Ammon's horn (tissue), 1 donor: ENCODE measurements at places on chromosomes 12 and 14.
A peak's percentile ranks its signal among the peaks of the same experiment; 100 is the strongest.

DNA sequence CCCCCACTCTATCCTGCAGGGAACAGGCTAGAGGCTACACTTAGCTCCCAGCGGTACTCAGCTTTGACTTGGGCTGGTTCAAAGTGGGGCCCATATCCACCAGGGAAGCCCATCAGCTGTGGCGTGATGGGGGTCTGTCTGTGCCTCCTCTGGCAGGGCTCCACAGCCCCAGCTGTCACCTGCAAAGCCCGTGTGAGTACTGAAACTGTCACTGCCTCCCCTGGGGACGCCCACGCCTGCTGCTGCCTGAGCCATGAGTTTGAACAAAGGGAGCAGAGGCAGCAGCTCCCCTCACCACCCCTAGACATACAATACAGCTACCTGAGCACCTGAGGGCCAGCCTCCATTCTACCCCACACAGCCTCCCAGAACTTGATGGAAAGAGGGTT lies 5.0 kb downstream of the REM2 start:
- DNase-seq = no peak

- no peak for DNase-seq
These were observed 143.6 kb downstream of the PAWR start for GRCh38 chr12:79547044-79547734.

GRCh38 chr12:52867642-52868041 lies 18.8 kb upstream of the KRT78 start:
- DNase-seq = peak; percentile 38

DNA sequence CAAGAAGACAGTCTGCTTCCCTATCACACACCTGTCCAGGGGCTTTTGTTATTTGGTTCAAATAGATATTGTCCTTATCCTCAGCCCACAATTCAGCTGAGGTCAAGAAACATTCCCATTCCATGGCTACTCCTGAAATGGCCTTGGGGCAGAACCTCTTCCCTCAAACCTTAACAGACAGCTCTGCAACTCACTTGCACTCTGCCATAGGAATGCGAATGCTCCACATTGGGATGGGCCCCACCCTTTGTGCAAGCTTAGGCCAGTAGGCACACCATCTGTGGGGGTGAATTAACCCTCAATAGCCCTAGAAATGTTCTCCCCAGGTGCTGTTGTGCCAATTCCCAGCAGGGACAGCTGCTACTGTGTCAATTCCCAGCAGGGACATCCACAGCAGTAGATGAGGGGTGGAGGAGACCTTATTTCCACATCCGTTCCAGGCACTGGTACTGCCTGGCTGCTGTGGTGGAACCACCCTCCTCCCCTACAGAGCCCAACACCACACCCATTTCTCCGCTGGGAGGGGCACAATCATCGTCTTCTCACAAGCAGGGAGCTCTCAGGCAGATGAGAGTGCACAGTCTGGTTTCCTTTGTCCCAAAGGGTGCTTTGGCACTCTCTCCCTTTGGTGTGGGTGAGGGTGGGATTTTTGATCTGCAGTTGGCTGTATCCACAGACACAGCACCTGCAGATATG lies 42.3 kb upstream of the GLIPR1 start:
- no peak for DNase-seq
